Fibroblast of the conjunctiva (primary cell): ENCODE measurements at places on chromosomes 3 and 15.

DNA sequence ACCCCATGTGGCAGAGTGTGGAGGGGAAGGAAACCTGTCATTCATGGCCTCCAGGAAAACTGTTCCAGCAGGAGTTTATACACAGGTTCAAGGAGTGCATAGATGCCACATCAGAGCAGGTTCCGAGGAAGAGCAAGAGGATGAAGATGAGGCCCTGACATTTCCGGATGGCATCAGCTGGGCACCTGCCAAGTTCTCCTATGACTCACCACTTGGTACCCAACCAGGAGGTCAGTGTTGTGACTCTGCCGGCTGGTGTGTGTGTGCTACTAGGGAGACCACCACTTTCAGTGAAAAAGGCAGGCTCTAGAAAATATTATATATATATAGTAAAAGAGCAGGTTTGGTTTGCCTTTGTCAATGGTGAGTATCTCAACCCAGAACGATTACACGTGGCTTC is 69.3 kb downstream of the NTRK3 start:
- no peak for DNase-seq

DNA sequence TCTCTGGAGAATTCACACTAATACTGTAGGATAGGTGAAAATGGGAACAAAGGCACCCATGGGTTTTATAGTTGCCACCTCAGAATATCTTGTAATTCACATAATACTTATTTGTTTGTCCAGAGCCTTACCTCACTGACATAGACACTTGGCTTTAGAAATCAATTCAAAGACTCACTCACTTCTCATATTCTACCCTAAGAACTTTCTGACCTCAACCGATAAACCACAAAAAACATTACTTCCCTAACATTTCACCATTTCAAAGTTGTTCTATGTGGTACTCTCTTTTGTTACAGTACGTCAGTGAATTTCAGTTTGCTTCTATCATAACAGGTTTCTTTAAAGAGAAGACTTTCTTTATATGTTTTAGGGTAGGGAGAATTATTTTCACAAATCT is 359.3 kb downstream of the IGSF11 start:
- no peak for DNase-seq

- DNase-seq = no peak
Measured at GRCh38 chr3:67405193-67405592, 249.2 kb downstream of the SUCLG2 start.

GRCh38 chr3:125165189-125165947 is 47.2 kb downstream of the SLC12A8 start:
- DNase-seq = no peak

DNA sequence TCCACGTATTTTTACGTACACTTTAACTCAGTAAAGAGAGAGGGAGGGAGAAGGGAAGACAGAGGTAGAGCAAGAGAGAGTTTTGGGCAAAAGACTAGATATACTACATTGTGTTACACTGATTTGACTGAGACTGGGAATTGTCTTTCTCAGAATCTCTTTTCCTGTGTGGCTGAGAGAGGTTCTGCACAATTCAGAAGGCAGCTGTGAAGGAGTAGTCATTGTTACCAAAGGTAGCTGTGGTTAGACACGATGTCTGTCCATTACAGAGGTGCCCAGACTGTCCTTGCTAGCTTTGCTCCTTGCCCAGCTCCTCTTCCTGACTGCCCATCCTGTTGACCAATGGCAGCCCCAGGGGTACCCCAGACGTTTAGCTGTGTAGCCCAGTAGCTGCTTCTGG is 577.5 kb upstream of the CBLB start:
- no peak for DNase-seq

DNA sequence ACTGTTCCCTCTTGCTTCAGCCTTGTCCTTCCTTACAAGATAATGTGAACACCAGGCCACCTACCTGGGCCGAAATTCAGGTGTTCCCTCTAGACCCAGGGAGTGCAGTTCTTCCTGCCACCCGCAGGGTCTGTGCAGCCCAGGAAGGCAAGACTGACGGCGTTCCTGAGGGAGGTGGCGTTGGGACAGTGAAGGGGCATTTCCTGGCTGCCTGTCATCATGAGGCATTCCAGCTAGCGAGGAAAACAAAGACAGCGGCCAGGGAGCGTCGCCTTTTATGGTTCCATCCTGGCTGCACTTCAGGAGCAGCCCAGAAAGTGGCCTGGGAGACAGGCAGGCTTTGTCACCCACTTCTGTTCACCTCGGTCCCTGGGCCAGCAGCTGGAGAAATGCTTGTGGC is 84.8 kb upstream of the WNT5A start:
- DNase-seq = no peak

GRCh38 chr3:125098611-125099291 is 43.0 kb upstream of the HEG1 start:
- no peak for DNase-seq

- DNase-seq = no peak
Measured at GRCh38 chr15:87155771-87156170, 1076.1 kb downstream of the AGBL1 start.

DNA sequence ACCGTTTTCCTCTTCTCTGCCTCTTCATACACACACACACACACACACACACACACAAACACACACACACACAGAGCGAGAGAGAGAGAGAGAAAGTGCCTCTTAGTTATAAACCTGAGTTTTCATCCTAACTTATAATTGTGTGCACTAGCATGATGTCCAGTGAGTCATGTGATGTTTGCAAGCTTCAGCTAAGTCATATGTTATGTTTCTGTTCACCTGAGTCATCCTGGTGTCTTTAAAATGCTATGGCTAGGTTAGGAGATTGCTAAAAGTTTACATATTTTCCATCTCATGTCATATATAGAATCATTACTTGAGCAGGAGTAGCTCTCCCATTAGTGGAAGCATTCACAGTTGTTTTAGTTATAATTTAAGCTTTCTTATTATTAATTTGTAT is 155.8 kb downstream of the EPHA6 start:
- peak; percentile 8 for DNase-seq

DNA sequence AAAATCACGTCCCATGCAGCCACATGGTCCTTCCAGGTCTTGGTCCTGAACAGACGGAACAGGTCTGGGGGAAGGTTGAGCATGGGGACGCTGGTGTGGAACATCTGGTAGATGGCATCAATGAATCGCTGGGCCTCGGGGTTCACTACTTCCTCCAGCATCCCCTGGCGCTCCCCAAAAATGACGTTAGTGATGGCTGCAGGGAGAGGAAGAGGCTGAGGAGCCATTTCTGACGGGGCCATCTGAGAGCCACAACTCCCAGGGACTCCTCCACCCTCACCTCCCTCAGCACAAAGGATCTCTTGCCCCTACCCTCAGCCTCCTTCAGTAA is 23.7 kb downstream of the CYP11A1 start:
- no peak for DNase-seq

DNA sequence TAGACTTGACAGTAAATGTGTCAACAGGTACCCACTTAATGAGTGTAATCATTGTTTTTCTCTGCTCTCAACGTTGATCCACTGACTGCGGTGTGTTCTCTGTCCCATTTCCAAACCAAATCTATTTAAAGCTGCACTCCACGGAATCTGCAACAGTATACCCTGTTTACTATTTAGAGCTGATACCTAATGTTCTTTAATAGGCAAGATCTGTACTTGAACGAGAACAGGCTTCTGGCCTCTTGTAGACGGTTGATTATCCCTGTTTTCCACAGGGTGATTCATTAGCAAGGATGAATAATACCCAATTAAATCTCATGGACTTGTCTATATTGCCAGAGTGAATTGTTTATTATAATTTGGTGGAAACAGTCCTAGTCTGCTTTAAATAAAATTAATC is 189.9 kb downstream of the LPP start:
- DNase-seq = no peak

DNA sequence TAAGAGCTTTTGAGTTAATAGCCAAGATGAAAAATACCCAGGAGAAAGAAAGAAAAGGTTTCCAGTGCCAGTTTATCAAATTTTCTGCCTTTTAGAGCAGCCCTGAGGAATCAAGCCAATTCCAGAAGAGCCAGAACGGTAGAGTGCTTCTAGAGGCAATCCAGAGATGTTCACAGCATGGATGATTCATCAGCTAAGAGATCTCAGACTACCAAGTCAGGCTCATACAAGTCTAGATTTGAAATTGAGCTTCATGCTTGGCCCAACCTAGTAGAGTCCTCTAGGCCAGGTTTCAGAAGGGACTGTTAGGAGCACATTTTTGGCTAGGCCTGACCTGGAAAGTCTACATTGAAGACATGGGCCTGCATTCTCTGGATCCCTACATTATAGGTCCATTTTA is 15.5 kb downstream of the WDR48 start:
- DNase-seq = no peak

DNA sequence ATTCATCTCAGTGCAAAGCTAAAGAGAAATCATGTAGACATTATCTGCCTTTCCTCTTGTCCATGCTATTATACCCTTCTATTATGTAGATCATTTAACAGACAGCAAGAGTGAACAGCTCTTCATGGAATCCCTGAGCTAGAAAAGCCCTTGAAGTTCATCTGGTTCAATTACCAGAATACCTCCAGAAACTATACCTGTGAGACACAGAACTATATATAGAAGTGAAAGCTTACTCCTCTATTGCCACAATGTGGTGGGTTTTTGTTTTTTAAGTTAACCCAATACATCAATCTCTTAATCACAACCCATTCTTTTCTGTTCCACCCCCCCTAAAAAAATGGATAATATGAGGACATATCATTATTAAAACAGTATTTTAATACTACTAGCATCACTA is 347.7 kb downstream of the PLCL2 start:
- DNase-seq = no peak
